Activated CD8-positive, alpha-beta memory T cell treated with anti-CD3 and anti-CD28 coated beads, Interleukin-2, amount 10 ng/mL, durations not matched to agents 7 days and 5 days (primary cell): ENCODE measurements at places on chromosomes 5 and 9.

GRCh38 chr9:132744881-132745755 lies 74.9 kb downstream of the GTF3C4 start:
- DNase-seq: no peak

DNA sequence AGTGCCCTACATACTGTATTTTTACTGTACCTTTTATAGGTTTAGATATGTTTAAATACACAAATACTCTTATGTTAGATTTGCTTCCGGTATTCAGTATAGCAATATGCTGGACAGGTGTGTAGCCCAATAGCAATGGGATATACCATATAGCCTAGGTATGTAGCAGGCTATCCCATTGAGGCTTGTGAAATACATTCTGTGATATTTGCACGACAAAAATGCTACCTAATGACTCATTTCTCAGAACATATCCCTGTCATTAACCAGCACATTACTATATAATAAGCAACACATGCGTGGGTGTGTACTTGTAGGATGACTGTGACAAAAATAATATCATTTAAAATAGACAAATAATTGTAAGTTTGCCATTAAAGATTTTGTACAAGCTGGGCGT lies 208.8 kb downstream of the MRPS30 start:
- no peak for DNase-seq

- DNase-seq: no peak
Observed at GRCh38 chr9:16434526-16434925, 435.9 kb downstream of the BNC2 start.

GRCh38 chr5:17819783-17820182 lies 185.5 kb downstream of the TAF11L14 start:
- no peak for DNase-seq

GRCh38 chr5:126503602-126504104 lies 80.4 kb downstream of the GRAMD2B start:
- DNase-seq: no peak

GRCh38 chr5:79133121-79133656 lies 21.6 kb downstream of the BHMT start:
- DNase-seq: no peak

GRCh38 chr5:102902135-102902448 lies 147.0 kb downstream of the PAM start:
- no peak for DNase-seq

DNA sequence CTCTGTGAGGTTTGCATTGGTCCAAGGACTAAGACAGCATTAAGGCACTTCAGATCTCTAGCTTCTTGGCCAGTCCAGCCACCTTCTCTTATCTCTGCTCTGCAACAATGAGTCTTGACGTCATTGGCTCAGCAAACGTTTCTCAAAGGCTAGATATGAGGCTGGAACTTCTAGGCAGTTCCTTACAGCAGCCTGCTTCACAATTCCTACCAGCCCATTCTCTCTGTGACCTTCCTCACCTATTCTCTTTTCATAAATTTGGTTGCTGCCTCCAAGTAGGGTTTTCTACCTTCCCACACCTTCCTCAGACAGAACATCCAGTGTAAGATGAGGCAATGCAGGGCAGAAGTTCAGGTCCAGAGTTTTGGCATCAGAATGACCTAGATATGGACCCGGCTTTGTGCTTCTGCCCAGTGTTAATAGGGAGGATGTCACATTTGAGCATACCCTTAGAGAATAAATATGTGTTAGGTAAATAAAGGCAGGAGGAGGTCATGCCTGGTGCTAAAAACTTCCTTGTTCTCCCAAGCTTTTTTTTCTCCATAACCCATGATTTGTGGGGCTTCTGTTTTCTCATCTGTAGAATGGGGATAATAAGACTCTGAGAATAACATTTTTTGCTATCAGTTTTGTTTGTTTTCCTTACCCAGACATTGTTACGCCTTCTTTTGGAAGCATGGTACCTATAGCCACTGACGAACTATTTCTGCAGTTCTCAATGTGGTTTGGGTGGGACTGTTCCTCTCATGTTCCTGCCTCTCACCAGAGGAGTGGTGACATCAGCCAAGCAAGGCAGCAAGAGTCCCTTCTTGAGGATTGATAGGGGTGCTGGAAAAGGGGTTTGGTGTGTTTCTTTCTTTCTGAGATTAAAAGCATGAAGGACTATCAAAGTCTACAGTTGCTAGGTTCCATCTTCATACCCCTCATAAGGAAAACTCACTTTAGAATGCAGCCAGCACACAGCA lies 220.6 kb upstream of the TRIM32 start:
- DNase-seq: no peak

DNA sequence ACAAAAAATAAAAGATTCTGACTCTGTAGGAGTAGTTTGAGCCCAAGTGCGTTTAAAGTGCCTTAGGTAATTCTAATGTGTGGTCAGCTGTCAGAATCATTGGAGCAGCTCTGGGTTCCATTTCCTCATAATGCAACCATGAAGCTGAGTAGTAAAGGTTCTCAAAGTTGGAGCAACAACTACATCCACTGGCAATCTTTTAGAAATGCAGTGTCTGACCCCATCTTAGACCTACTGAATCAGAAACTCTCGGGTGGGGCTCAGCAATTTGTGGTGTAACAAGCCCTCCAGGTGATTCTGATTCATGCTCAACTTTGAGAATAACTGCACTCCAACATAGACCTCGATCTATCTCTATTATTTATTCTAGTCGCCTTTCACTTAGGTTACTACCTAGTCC lies 7.6 kb upstream of the ALDH1A1 start:
- no peak for DNase-seq

- peak; percentile 54 for DNase-seq
Observed at GRCh38 chr9:127557466-127557869, 54.6 kb upstream of the STXBP1 start.

DNA sequence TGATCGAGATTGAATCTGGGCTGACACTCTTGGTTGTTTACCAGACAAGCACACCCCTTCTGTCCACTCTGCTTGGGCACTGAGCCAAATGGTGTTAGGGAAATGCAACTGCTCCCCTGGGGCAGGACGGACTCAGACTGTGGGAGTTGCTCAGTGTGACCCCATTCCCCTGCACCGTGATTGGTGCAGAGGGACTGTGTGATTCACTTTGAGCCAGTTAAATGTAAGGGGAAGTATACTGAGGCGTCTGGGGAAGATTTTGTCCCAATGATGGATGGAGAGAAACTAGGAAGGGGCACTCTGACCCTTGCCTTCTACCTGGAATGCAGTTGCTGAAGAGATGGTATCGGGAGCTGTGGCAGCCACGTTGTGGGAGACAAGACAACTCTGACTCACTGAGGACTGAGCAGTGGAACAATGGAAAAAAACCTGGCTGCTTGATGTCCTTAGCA lies 196.0 kb upstream of the ANKRD55 start:
- DNase-seq: no peak

GRCh38 chr5:612498-613424 lies 621 bp downstream of the CEP72 start:
- peak; percentile 60 for DNase-seq

GRCh38 chr9:100505564-100506159 lies 32.7 kb downstream of the TMEFF1 start:
- peak; percentile 75 for DNase-seq

DNA sequence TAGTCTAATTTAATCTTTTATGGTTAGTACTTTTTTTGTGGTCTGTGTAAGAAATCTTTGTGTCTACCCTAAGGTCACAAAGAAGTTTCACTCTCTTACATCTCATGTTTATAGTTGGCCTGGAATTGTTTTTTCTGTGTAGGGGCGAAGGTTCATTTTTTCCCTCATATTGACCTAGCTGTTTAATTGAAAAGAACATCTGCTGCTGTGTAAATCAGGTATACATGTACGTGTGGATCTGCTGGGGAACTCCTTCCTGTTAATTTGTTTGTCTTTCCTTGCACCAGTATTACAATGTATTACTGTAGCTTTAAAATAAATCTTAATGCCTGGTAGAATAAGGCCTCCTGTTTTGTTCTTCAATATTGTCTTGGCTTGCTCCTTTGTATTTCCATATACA lies 37.8 kb downstream of the EXOSC2 start:
- no peak for DNase-seq

DNA sequence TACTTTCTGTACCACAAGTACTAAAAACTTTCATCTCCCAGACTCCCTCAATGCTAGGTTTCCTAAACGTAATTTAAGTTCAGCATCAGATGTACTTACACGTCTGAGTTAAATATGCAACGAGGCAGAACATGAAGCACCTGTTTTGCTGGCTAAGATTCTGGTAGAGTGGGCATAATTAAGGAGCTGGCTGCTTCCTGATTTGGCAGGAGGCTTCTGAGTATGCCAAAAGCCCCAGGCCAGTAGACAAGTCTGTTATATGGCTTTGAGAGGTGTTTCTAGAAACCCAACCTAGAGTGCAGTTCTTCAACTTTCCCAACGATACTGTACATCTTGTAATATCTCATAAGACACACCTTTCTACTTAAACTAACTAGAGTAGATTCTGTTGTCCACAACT lies 13.6 kb downstream of the TICAM2 start:
- DNase-seq: no peak

GRCh38 chr5:150223474-150223873 lies 33.6 kb downstream of the SLC6A7 start:
- no peak for DNase-seq

DNA sequence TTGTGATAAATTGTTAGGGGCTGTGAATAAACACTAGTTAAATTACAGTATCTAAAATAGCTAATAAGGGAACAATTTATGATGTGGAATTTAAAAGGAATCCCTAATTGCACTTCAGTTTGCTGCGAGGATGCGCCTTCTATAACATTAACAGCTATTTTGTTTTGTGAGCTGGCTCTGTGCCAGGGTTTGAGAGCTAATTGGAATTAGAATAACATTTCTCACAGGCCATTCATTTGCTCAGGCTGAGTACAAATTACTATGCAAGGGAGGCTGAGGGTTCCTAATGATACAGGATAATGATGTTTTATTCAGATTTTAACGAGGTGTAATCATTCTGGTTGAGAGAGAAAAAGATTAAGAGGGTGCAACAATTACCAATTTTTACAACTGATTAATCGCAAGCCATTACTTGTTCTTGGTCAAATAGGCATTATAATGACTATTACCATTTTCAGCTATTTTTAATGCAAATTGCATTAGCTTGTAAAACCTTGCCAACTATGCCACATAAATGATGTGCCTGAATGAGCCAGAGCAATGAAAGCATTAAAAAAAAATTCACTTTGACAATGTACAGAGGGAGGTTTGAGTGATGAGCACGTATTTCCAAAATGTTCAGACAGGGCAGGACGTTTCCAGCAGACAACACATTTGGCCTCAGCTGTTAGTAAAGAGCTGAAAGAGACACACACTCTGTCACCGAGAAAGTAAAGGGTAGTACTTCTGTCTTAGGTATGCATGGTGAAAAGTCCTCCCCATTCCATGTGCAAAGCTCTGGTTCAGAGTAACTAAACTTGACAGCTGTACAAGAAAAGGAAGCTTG lies 576.5 kb downstream of the TLE1 start:
- no peak for DNase-seq

DNA sequence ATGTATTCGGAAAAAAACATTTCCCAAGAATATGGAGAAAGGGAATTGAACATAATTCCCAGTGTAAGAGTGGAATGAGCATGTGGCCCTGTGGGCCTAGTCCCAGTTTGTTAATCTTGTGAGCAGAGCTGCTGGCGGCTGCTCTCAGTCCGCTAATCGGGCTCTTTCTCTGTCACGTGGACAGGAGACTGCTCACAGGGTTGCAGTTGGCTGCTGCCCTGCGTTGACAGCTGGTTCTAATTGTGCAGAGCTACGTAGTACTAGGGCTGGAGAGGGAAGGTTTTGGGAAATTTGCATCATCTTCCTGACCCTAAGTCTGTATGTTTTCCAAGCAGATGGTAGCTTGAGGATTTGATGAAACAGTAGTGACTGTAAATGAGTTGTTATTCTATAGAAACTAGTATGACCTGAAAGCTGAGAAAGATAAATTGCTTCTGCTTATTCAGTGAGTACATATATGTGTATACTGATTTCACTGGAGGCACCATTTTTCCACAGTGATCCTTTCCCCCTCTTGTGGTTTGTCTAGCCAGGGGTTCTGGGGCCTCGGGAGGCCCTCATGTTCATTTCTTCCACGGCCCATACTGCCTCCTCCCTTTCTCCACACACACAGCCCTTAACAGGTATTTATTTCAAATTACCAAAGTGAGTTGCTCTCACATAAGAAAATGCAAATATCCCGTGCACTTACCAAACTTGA lies 100.6 kb downstream of the ANGPTL2 start:
- DNase-seq: no peak

GRCh38 chr5:172009536-172010270 lies 3.3 kb upstream of the FBXW11 start:
- DNase-seq: no peak

DNA sequence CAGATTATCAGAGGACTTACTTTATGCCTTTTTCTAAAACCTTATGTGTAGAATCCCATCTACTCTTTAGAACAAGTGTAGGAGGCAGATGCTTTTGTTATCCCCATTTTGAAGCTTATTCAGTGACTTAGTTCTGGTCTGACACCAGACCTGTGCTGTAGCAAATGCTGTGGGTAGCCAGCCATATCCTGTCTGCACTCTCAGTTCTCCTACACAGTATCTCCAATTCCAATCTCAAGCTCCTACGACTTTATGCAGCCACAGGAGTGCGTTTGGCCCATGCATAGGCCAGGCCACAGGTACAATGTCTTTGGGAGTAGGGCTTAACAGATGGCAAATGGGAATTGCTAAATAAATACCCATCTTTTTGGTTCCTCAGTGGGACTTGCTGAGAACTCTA lies 292.6 kb downstream of the MCTP1 start:
- no peak for DNase-seq

DNA sequence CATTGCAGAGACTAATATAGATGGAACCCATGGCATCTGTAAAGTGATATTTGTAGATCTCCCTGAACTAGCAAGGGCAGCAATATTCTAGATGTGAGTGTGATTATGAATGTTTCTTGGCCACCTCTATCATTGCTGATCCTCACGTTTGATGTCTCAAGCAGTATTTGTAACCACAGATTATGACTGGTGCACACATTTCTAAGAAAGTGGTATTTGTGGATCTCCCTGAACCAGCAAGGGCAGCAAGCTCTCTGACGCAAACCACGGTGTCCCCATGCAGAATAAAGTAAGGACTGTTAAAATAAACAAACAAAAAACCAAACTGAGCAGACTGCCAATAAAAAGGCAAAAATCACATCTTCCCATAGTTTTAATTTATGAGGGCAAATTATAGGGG lies 301.3 kb downstream of the CSNK1G3 start:
- DNase-seq: no peak

DNA sequence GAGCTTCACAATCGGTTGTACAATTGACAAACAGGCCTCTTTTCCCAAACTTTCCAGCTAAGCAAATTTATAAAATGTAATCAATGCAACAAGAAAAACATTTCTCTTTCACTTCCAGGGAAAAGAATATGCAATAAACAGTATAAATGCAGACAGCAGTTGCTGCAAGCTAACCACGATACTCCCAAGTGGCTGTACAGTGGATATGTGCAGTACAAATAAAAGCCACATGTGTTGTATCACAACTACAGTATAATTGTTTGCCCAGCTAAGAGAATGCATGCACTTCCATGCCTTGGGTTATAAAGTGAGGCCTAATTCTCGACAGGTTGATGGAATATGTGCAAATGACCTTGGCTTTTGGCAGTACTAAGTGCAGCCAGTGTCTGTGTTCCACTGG lies 16.7 kb upstream of the PDCL start:
- DNase-seq: no peak

GRCh38 chr5:164013077-164013670 lies 507.8 kb downstream of the MAT2B start:
- DNase-seq: peak; percentile 41
